Astrocyte of the spinal cord (primary cell): ENCODE measurements at places on chromosomes 16 and 17.

- DNase-seq = peak; percentile 25
Observed at GRCh38 chr16:49876716-49877129, 20.8 kb upstream of the ZNF423 start.

DNA sequence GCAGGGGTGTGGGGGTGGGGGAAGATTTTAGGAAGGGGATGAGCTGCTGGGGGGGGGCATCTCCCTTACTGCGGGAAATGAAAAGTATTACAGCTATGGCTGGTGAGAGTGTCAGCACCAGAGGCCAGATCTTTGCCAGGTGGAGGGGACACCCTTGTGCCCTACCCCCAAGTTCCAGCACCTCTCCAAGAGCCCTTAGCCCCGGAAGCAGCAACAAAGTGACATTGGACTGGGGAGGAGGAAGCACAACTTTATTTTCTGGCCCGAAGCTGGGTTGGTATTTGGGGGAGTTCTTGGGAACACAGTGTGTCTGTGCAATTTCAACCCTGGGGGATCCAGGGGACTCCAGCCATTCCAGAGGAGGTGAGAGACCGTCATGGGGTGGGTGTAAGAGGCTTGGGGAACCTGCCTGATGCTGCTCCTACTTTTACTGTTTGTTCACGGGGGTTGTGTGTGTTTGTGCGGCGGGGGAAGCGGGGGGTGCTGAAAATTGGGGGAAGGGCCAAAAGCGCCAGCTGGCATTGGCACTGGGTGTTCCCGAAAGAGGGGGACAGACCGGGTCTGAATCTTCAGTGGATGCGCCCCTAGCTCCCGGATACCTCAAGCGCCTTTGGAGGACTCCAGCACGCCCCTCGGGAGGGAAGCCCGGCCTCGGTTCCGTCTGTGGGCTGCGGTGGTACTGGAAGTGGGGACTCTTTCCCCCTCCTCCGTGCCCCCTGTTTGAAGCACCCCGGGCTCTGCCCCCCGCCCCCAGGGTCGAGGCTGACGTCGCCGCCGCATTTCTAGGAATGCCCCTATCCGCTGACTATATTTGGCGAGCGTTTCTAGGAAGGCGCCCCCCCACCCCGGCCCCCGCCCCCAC, 230.3 kb downstream of the MRTFB start:
- no peak for DNase-seq

GRCh38 chr17:71171270-71171669, 949.5 kb upstream of the SOX9 start:
- DNase-seq = no peak

DNA sequence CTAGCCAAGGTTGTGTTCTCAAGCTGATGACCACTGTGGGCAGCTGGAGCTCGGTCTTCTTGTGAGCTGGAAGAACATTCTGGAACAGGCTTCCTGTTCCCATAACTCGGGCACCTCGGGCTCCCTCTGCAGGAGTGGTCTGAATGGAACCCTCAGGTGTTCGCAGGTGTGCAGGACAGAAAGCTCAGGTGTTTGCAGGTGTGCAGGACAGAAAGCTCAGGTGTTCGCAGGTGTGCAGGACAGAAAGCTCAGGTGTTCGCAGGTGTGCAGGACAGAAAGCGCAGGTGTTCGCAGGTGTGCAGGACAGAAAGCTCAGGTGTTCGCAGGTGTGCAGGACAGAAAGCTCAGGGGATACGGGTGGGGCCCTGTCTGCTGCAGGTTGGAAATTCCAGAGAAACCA, 109.0 kb upstream of the CACNG5 start:
- DNase-seq = no peak

GRCh38 chr17:77719806-77720205, 238.7 kb upstream of the TNRC6C start:
- no peak for DNase-seq

DNA sequence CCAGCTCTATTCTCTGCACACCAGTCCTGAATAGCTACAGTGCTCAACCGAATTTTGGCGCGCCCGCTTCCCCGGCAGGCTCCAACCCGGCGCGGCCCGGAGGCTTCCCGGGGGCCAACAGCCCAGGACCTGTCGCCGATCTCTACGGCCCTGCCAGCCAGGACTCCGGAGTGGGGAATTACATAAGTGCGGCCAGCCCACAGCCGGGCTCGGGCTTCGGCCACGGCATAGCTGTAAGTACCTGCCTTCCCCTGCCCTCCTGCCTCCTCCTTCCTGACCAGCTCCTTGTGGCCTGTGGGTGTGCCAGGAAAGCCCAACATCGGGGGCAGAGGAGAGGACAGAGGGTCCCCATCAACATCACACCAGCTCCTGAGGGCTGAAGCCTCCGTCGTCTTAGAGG, 70.2 kb downstream of the CCDC182 start:
- no peak for DNase-seq

DNA sequence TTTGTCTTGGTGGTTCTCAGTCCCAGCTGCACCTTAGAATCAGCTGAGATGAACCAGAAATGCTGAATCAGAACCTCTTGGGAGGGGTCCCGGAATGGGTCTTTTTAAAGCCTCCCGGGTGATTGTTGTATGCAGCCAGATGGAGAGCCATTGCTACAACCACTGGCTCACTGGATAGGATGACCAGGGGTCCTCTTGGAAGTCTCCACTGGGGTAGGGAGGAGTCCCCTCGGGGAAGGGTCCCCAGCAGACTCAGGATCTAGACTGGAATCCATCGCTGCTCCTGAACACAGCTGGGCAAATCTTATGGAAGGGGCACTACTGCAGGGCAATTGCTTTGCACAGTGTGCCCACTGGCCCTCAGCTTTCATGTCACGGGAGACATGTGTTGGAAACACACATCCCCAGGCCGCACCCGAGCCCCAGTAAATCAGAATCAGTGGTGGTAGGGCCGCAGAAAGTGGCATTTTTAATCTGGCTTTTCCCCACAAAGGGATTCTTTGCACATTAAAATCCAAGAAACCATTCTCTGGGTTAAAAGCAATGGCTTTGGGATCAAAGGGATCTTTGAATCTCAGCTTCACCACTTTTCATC, 117.3 kb downstream of the IRX5 start:
- no peak for DNase-seq

- no peak for DNase-seq
Observed at GRCh38 chr17:81466564-81467472, 45.8 kb downstream of the ACTG1 start.

GRCh38 chr17:12656354-12656753, 9.3 kb upstream of the MYOCD start:
- DNase-seq = no peak

DNA sequence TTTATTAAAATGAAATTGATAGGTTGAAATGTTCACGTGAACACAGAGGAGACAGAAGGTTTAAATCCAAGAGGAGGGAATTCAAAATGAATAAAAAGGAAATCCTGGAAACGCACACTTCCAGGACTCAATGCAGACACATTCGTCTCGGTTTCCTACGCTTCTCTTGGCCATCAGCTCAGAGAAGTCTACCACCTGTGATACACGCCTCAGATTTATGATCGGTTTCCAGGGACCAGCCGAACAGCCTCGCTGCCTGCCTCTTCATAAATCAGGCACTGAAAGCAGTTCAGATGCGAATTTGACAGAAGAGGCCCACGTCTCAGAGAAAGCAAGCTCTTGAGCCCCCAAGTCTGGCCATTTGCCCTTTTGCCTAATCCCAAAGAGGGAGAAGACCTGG, 125.5 kb upstream of the IRX3 start:
- no peak for DNase-seq

- DNase-seq = no peak
Observed at GRCh38 chr17:63702721-63703015, 2.7 kb upstream of the LIMD2 start.

DNA sequence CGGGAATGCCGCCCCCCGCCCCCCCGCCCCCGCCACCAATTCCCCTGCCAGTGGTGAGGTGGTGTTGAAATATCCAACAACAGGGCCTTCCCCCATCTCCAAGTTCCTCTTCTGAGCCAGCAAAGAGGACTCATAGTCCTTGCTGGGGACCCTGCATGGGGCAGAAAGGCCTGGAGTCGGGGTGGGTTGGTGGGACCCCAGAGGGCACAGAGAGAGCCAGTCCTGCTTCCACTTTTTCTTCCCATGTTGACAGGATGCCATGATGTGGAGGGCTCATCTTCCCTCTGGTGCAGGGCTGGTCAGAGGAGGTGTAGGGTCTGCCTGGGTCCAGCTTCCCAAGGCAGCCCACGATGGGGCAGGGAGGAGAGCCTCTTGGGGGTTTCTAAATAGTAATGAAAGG, 49.0 kb upstream of the PIK3R6 start:
- no peak for DNase-seq

- no peak for DNase-seq
Observed at GRCh38 chr16:30785126-30786106, 1.6 kb downstream of the ZNF629 start.

GRCh38 chr16:2450535-2450934, 9.4 kb upstream of the TEDC2 start:
- no peak for DNase-seq

- DNase-seq = no peak
Observed at GRCh38 chr17:67139289-67139688, 94.9 kb downstream of the CACNG1 start.

GRCh38 chr17:20184181-20184580, 175.0 kb downstream of the SPECC1 start:
- DNase-seq = no peak

GRCh38 chr16:62821824-62822223, 785.6 kb upstream of the CDH8 start:
- DNase-seq = no peak

- no peak for DNase-seq
Observed at GRCh38 chr17:1697681-1698080, 12.5 kb downstream of the TLCD2 start.

GRCh38 chr16:68380348-68380670, 68.0 kb downstream of the SMPD3 start:
- DNase-seq = no peak
